ENCODE measurements at places on chromosomes 5 and 9. TPM values are rescaled to one million over a fixed set of nuclear protein-coding genes. Genes with fewer than 3 reads are reported as not detected.

- DNase-seq: no peak
Measured at GRCh38 chr9:108606401-108606800, 249.4 kb downstream of the ACTL7B start.

GRCh38 chr5:135689506-135689905 lies 110.7 kb upstream of the CXCL14 start:
- DNase-seq: no peak

DNA sequence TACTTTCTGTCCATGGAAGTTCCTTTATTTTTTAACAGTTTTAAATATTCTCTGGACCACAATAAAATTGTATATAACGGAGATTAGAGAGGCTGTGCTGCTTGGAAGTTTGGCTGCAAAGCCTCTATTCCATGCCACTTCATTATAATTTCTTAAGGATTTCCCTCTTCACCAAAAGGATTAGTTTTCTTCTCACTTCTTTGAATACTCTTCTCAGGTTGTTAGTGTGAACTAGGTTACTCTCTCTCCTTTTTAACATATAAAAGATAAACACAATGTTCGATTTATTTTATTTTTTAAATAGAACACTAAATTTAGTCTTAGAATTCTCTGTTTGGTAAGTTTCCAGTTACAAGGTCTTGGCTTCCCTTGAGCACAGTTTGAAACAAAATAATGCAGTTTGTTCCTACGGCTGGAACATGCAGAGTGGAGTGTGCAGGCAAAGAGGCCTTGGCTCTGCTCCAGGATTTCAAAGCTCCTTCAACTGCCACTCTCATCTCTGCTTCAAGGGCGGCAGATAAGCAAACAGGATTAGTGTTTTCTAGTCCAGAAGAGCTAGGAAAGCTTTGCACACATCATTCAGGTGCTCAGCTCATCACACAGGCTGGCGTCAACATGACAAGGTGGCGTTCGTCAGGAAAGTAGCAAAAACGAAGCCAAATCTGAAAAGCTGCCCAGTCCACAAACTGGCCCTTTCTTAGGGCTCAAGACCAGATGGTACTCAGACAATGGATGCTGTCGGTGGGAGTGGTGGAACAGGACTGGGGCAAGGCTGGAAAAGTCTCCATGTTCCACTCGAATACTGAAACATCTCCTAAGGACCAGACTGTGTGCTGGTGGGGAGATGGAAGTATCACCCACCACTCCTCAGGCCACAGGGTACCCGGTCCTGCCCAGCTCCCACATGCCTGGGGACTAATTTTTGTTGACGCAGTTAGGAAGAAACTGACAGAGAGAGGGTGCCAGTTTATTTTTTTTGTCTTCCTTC lies 286.6 kb downstream of the CRB2 start:
- peak; percentile 18 for DNase-seq

DNA sequence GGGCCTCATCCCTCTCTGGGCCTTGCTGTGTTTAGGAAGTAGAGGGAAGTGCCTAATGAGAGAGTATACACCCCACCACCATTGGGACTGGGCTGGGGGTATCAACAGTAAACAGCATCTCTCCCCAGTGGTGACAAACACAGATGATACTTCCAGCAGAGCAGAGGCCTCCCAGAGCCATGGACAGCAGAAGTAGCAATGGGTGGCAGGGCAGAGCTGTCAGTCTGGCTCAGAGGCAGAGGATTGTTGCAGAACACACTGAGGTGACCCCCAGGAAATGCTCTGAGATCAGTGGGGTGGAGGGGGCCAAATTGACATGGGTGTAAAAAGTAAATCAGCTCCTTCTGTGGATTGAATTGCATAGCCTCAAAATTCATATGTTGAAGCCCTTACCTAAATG lies 12.1 kb upstream of the P4HA2 start:
- no peak for DNase-seq

DNA sequence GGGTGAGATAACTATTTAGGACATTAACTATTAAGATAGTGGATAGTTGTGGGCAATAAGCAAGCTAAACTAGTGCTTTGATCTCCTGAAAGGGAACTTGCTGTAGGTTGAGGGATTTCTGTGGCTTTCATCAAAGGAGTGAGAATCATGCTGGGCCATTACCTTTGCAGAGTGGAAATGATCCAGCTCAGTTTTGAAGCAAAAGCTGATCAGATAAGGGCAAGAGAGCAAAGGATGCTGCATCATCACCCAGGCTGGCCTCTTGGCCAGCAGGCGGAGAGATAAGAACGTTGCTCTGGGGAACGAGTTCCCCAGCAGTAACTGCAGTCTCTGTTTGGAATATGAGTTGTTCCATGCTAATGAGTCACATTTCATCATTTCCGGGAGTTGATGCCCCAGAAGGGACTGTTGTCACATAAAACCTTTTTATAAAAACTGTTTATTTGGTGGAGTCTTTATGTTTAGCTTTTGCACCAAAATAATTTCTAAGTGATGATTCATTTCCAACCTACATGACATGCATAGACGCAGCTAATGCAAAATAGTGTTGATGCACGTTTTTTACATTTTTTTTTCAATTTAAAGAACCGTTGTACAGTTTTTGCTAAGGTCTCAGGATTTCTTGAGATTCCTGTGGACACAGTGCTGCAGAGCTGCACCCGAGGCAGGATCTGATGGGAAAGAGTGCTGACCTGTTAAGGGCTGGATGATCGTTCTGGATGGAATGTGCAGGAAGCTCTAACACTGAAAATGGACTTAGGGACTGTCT lies 99.3 kb downstream of the ACTBL2 start:
- DNase-seq: peak; percentile 99

DNA sequence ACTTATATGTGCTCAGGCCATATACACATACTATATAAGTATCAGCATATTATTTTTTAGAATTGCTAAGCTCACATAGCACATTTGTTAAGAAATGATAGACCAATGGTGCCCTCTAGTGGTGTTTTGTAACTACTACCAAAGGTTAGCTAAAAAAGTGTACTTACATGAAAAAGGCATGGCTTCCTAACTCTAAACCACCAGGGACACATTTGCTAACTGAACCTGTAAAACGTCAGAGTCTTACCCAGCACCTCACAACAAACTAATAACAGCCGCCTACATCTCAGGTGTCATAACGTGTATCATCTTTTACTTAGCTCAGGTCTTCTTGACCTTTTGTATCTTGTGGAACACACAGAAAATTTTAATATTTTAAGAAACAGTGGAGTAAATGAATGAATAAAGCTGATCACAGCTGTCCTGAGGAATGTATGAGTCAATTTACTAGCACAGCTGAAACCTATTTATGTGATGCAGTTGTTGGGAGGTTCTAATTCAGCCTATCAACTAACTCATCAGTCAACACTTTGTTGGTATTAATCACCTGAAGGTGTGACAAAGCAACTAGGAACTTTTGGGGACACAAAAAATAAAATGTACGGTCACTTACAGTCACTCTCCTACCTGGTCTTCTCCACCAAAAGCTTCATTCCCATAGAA lies 72.9 kb downstream of the BAAT start:
- DNase-seq: peak; percentile 84

DNA sequence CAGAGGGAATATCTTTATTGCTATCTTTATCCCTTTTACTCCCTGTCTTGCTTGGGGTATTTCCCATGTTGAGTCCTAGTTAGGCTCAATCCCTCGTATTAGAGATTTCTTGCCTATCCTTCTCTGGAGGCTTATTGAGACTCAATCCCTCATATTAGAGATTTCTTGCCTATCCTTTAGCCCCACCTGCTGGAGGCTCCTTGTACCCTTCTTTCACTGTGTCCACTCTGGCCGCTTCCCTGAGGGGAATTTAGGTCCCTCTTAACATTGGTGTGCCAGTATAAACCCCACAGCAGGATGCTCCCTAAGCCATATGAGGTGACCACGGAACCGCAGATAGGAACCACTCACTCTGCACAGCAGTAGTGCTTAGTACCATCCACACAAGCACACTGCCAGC lies 110.7 kb upstream of the MAMDC2 start:
- DNase-seq: no peak

- no peak for DNase-seq
Measured at GRCh38 chr5:139051392-139051791, 146.8 kb downstream of the SIL1 start.

- no peak for DNase-seq
Measured at GRCh38 chr5:135598691-135599395, 20.1 kb upstream of the CXCL14 start.

- no peak for DNase-seq
Measured at GRCh38 chr5:3995954-3996619, 400.5 kb downstream of the IRX1 start.

- DNase-seq: peak; percentile 39
Measured at GRCh38 chr5:138824924-138825863, 49.9 kb downstream of the LRRTM2 start.

GRCh38 chr5:11248966-11249365 lies 487.9 kb upstream of the DAP start:
- no peak for DNase-seq

DNA sequence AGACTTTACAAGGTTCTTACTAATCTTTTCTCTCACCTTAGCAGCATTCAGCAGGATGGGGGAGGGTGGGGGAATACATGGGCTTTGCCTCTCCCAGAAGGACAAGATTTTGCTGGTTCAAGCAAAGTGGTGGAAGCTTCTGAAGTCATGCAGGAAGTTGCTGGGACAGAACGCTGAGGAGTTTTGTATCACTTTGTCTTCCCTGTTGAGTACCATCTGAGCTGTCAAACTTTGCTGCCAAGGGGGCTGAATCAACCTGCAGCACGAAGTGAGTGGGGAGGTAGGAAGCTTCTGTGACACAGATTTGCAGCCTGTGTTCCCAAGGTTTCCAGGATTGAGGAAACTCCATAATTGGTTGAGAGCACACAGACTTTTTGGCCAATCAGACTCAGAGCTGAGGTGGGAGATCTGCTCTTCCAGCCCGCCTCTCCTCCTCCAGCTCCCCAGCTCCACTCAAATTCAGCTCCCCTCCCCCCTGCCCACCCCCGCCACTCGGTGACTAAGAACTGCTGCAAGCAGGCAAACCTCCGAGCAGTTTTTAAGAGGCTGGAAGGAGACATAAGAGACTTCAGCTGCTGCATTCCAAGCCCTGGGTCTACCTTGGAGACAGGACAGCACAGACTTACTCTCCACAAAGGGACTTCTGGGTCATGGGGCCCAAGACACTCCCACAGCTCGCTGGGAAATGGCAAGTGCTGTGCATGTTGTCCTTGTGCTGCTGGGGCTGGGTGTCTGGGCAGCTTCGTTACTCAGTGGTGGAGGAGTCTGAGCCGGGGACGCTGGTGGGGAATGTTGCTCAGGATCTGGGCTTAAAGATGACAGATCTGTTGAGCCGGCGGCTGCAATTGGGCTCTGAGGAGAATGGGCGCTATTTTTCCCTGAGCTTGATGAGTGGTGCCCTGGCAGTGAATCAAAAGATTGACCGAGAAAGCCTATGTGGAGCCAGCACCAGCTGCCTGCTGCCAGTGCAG lies at the start of gene PCDHGC5:
Gene PCDHGC5, plus strand, starts transcription at position 491 of the 971 bp plus-strand sequence. Its CDS starts 160 bp downstream, at position 651.
- peak; percentile 87 for DNase-seq

GRCh38 chr9:97109194-97109811 lies 70.4 kb upstream of the CTSV start:
- DNase-seq: peak; percentile 6

DNA sequence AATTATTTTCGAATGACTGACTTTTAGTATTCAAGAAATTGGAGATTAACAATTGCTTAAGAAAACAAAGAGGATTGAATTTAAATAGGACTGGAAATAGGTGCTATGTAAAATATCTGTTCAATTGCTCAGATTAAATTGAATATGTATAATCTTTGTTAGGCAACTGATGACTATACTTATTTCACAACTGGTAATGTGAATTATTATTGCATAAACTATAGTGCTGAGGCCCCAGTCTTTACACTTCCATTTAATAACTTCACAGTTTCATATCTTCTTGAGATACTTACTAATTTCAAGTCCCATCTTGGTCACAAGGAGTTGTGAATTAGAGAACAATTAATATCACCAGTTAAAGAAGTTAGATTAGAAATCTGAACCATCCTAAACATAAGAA lies 16.7 kb downstream of the CEP78 start:
- no peak for DNase-seq

- peak; percentile 46 for DNase-seq
Measured at GRCh38 chr5:149271716-149272563, at the start of gene AFAP1L1. Gene AFAP1L1, plus strand, starts transcription at chr5:149271859. Its CDS starts 110 bp downstream, at chr5:149271969.

GRCh38 chr9:8962084-8962483 lies 1162.5 kb upstream of the DMAC1 start:
- no peak for DNase-seq

GRCh38 chr9:94031946-94032345 lies 52.3 kb upstream of the PTPDC1 start:
- DNase-seq: no peak

GRCh38 chr9:82621447-82621846 lies 441.5 kb downstream of the RASEF start:
- peak; percentile 58 for DNase-seq

GRCh38 chr9:14307989-14308852 lies 5.7 kb downstream of the NFIB start:
- no peak for DNase-seq

GRCh38 chr5:50716134-50716533 lies 49.7 kb downstream of the PARP8 start:
- no peak for DNase-seq

GRCh38 chr9:77582961-77583576 lies 65.1 kb downstream of the GNA14 start:
- no peak for DNase-seq

DNA sequence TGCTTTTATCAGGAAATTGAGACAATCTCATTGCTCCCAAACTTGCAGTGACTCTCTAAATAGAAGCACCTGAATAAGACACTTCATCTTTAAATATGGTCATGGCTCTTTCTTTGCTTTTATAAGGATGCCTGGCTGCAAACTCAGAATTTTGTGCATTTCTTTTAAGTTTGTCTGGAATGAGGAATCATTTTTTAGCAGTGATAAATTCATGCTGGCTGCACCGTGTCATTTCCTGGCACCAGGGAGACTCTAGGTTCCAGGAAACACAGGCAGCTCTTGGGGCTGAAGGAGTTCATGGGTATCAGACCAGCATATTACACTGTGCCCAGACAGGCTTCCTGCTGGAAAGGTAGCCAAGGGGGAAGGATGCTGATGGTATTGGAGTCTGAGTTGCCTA lies 109.9 kb downstream of the NUDT12 start:
- DNase-seq: peak; percentile 37

DNA sequence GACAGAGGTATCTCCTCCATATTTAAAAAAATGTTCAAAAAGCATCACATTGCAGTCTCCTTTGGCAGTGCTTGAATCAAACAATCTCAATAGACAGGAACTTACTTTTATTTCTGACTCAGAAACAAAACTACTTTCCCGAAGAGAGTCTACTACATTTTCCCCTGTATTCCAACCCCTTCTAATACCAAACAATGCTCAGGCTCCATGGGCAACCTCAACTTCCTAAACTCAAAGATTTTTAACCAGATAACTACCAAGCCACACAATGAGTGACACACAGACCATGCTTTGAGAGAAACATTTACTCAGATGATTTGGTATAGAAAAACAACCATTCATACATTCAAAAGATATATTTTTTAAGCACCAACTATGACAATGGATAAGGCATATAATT lies 70.5 kb downstream of the APBA1 start:
- no peak for DNase-seq

GRCh38 chr9:113601656-113602055 lies 138.1 kb downstream of the RGS3 start:
- DNase-seq: no peak

Gene C5orf34
- total RNA-seq: 7.2 TPM

Gene DCP2
- 30.6 TPM for total RNA-seq

Gene SPATA31A3
- total RNA-seq: not detected

Gene GPR21
- 0.28 TPM for total RNA-seq

Gene SLC6A7
- total RNA-seq: not detected

Gene PCDHB16
- total RNA-seq: 0.18 TPM

Gene C9orf153
- total RNA-seq: not detected

Gene PTGS1
- total RNA-seq: 21.1 TPM

Gene CDH6
- 232 TPM for total RNA-seq

Gene TRMO
- total RNA-seq: 19.9 TPM

Gene WNT8A
- not detected for total RNA-seq

Gene MLLT3
- 21.1 TPM for total RNA-seq

Gene FGF10
- not detected for total RNA-seq

Gene RNF208
- total RNA-seq: not detected

Gene IRX1
- total RNA-seq: not detected
